ENCODE measurements at places on chromosomes 3 and 15. TPM values are rescaled to one million over a fixed set of nuclear protein-coding genes. Genes with fewer than 3 reads are reported as not detected.

The PRRT3 gene
- total RNA-seq = 3.6 TPM

The ITIH3 gene
- 0.13 TPM for total RNA-seq

The RARRES1 gene
- total RNA-seq = 88.2 TPM

The KLF15 gene
- 9.5 TPM for total RNA-seq
